ENCODE measurements at places on chromosomes 5 and 9.
A peak's percentile ranks its signal among the peaks of the same experiment; 100 is the strongest.

- DNase-seq: no peak
These were observed 62.5 kb upstream of the RNF130 start for GRCh38 chr5:180133971-180134508.

GRCh38 chr9:121233906-121234831 is 32.5 kb upstream of the RAB14 start:
- DNase-seq: no peak

- DNase-seq: no peak
These were observed 235.1 kb upstream of the ANKH start for GRCh38 chr5:15106530-15107283.

GRCh38 chr9:98211260-98211659 is 18.8 kb upstream of the CORO2A start:
- DNase-seq: no peak

- DNase-seq: peak; percentile 51
These were observed 18.0 kb downstream of the MGAT1 start for GRCh38 chr5:180784497-180785097.

DNA sequence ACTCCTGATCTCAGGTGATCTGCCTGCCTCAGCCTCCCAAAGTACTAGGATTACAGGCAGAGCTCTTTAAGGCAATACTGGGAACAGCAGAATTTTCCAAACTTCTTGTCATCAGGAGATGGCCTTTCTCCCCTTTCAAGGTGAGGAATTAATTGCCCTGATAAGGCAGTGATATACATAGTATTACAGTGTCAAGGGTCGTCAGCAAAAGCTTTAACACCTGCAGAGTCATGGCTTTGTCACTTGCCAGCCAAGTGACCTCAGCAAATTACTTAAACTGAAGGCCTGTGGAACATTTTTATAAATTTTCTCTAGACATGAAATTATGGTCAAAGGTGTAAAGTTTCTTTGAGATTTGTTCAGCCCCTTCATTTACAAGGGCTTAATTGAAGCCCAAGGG is 59.5 kb downstream of the FBXO38 start:
- no peak for DNase-seq

DNA sequence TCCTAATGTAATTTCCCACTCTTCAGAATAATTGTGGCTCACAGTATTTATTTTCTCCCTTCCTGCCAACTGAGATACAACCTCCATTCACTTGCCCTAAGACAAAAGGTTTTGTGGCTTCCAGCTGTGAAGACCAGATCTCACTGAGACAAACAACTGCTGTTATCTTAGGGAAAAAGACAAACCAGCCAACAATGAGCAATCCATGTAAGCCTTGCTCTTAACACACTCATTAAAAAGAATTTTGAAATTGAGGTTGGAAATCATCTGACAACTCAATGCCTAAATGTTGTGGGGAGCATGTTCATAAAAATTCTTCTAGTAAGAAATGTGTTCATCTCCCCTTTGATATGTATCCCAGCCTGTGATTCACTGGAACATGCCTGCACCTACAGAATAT is 132.9 kb downstream of the ADAMTSL1 start:
- DNase-seq: no peak

GRCh38 chr9:112315331-112316257 is 17.8 kb downstream of the PTBP3 start:
- DNase-seq: no peak

DNA sequence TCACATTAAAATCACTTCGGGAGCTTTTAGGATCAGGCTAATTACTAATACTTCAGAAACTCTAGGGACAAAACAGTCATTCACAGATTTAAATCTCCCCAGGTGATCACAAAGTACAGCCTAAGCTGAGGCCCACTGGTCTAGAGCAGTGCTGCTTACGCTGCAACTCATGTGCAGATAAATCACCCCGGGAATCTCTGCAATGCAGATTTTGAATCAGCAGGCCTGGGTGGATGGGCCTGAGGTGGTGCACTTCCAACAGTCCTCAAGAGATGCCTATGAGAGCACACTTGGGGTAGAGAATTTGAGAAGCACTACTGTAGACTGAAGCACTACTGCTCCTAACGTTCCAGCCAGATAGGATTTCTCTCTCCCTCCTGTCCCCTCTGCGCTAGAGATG is 28.4 kb downstream of the CSF1R start:
- no peak for DNase-seq
